ENCODE measurements at places on chromosomes 6 and 20. TPM values are rescaled to one million over a fixed set of nuclear protein-coding genes. Genes with fewer than 3 reads are reported as not detected.
A peak's percentile ranks its signal among the peaks of the same experiment; 100 is the strongest.

Gene PHF20
- polyA plus RNA-seq, result 31.9 TPM

- no peaks in the 10 kb centered on the region for H3K36me3 ChIP-seq
- no peaks in the 10 kb centered on the region for H3K27me3 ChIP-seq
- H3K27ac ChIP-seq, result no peak overlapping the region
- no peak for DNase-seq
- no peaks in the 10 kb centered on the region for H3K4me1 ChIP-seq
- H3K4me3 ChIP-seq, result no peak overlapping the region
Observed at GRCh38 chr6:80988892-80989291, 763.6 kb downstream of the TENT5A start.

Gene FAM162B
- polyA plus RNA-seq, result not detected

Gene GPR63
- 1.9 TPM for polyA plus RNA-seq

Gene OXT
- polyA plus RNA-seq, result not detected

Gene C20orf202
- polyA plus RNA-seq, result not detected

DNA sequence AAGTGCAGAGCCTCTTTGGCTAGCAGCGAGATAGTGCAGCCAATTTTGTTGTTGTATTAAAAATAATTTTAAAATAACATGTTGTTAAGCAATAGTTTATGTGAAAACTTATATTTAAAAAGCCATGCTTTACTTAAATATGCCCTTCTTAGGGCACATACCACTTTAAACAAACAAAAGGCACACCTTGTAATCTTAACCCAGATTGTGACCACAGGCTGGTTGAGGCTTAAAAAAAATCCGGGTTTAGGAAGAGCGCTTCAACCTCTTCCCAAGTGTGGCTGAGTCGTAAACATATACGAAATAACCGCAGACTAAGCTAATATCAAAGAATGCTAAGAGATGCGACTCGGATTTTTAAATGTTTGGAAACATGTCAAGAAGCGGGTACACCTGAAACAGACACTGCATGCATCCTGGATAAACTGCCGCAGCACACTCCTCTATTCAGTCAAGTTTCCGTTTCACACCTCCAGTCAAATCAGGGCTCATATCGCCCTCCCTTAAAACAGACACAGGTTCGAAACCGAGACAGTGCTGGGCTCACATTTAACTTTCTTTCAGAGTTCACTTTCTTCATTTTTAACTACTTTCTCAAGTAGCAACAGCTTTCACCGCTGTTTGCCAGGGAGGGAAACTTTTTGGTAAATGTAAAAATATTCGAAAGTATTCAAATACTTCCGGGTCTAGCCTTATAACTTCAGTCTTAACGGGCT is 1.5 kb downstream of the DEK start:
- peak overlapping the region; percentile 90 for H3K27ac ChIP-seq
- no peaks in the 10 kb centered on the region for H3K27me3 ChIP-seq
- H3K36me3 ChIP-seq, result no peaks in the 10 kb centered on the region
- no peak for DNase-seq
- peaks cover 41% of the 10 kb centered on the region for H3K4me1 ChIP-seq

DNA sequence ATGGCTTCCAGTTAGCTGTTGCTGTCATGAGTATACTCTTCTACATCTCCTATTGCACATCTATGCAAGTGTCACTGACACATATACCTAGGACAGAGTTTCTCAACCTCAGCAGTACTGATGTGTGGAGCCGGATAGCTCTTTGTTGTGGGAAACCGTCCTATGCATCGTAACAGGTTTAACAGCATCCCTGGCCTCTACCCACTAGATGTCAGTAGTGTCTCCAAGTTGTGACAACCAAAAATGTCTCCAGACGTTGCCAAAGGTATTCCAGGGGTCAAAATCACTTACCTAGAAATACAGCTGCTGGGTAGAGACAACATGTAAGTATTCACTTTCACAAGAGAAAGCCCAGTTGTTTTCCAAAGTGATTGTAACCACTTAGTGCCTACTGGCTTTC is 637.6 kb downstream of the RNF144B start:
- no peaks in the 10 kb centered on the region for H3K27me3 ChIP-seq
- no peak for DNase-seq
- H3K27ac ChIP-seq, result no peak overlapping the region
- no peak overlapping the region for H3K4me3 ChIP-seq

Gene CGAS
- polyA plus RNA-seq, result 1.1 TPM

GRCh38 chr20:41692479-41693135 is 74.4 kb upstream of the CHD6 start:
- H3K36me3 ChIP-seq, result no peaks in the 10 kb centered on the region
- no peak for DNase-seq
- H3K27me3 ChIP-seq, result no peaks in the 10 kb centered on the region
- peak overlapping the region; percentile 86 for H3K4me3 ChIP-seq
- peak overlapping the region; percentile 16 for H3K27ac ChIP-seq

- H3K27me3 ChIP-seq, result no peaks in the 10 kb centered on the region
- no peak overlapping the region for H3K4me3 ChIP-seq
- no peak overlapping the region for H3K27ac ChIP-seq
- no peak for DNase-seq
- H3K4me1 ChIP-seq, result no peaks in the 10 kb centered on the region
- no peaks in the 10 kb centered on the region for H3K36me3 ChIP-seq
Observed at GRCh38 chr6:14476793-14477531, 359.4 kb downstream of the CD83 start.

DNA sequence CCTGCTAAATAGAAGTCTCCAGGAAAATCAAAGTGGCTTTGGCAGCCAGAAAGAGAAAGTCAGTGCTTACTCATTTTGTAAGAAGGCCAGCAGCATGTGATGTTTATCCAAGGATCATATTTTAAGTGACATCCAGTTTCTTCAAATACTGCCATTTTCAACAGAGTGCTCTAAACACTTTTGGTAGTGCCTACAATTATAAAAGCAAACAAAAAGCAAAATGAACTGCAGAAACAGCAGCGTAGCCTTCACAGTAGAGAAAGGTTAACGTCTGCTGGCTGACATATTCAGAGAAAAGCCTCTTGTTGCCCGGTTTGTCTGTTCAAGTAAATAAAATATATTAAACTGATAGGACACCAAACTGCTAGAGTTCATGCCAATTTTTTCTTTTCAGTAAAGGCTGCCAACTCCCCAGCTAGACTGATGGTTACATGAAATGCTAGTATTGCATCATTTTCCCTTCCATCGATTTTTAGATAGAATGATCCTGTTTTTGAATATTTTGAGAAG is 705.7 kb upstream of the SLC35B3 start:
- H3K27ac ChIP-seq, result no peak overlapping the region
- H3K36me3 ChIP-seq, result no peaks in the 10 kb centered on the region
- no peak for DNase-seq
- no peaks in the 10 kb centered on the region for H3K27me3 ChIP-seq
- H3K4me3 ChIP-seq, result no peak overlapping the region

- no peak overlapping the region for H3K27ac ChIP-seq
- H3K4me3 ChIP-seq, result no peak overlapping the region
- no peaks in the 10 kb centered on the region for H3K27me3 ChIP-seq
- no peak for DNase-seq
- H3K36me3 ChIP-seq, result no peaks in the 10 kb centered on the region
- H3K4me1 ChIP-seq, result no peaks in the 10 kb centered on the region
Observed at GRCh38 chr6:98949589-98949988, 1.8 kb upstream of the FBXL4 start.

Gene MOCS1
- polyA plus RNA-seq, result 2.7 TPM

GRCh38 chr20:36836591-36837269 is 39.2 kb upstream of the TLDC2 start:
- H3K4me1 ChIP-seq, result peaks cover 24% of the 10 kb centered on the region
- H3K27me3 ChIP-seq, result no peaks in the 10 kb centered on the region
- peak overlapping the region; percentile 38 for H3K27ac ChIP-seq
- DNase-seq, result no peak

Gene BCAS4
- 19.0 TPM for polyA plus RNA-seq

Gene SCRT2
- not detected for polyA plus RNA-seq

Gene SLC17A3
- polyA plus RNA-seq, result not detected

Gene RNF39
- 4.4 TPM for polyA plus RNA-seq

GRCh38 chr6:166430269-166430668 is 47.5 kb upstream of the MPC1 start:
- no peaks in the 10 kb centered on the region for H3K36me3 ChIP-seq
- no peaks in the 10 kb centered on the region for H3K27me3 ChIP-seq
- DNase-seq, result no peak
- no peak overlapping the region for H3K27ac ChIP-seq
- no peak overlapping the region for H3K4me3 ChIP-seq

DNA sequence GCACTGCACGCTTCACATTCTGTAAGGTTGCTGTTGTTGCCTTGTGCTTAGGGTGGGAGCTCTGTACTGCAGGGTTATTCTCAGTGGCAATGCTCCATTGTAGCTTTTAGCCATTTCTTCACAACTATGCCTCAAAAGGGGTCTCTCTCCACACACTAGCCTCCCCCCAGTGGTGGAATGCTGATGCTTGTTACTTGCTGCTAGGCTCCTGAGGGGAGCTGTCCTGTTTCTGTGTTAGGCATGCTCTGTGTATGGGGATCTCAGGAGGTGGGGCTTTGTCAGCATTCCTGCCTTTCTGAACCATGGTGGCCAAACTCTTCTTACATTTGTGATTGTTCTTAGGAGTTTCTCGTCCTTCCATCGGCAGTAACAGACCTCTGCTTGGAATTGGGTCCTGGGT is 18.8 kb downstream of the TMEM170B start:
- H3K4me1 ChIP-seq, result no peaks in the 10 kb centered on the region
- no peaks in the 10 kb centered on the region for H3K27me3 ChIP-seq
- no peak for DNase-seq
- no peak overlapping the region for H3K27ac ChIP-seq
- H3K36me3 ChIP-seq, result no peaks in the 10 kb centered on the region
- H3K4me3 ChIP-seq, result no peak overlapping the region

GRCh38 chr6:36545767-36546307 is 1.4 kb downstream of the STK38 start:
- peak overlapping the region; percentile 95 for H3K4me3 ChIP-seq
- H3K27me3 ChIP-seq, result no peaks in the 10 kb centered on the region
- H3K4me1 ChIP-seq, result peaks cover 18% of the 10 kb centered on the region
- peak overlapping the region; percentile 86 for H3K27ac ChIP-seq
- DNase-seq, result no peak
- no peaks in the 10 kb centered on the region for H3K36me3 ChIP-seq

DNA sequence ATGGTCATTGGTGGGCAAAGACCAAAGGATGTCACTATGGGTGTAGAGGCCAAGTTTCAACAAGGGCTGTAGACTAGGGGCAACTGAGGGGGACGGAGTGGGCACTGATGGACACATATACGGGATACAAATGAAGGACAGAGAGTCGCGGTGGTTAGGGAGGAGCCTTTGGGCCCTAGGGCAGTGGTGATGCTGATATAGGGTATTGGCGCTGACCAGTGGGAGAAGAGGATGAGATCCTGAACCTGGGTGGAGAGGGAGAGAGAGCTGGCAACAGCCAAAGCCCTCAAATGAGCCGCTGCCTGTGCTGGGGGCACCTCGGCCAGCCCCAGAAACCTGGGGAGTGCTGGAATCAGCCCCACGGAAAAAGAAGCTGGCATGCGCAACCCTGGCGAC is 1.6 kb downstream of the CDH22 start:
- no peak overlapping the region for H3K4me3 ChIP-seq
- H3K36me3 ChIP-seq, result no peaks in the 10 kb centered on the region
- DNase-seq, result no peak

Data from keratinocyte (primary cell).